ENCODE measurements at places on chromosomes 7 and 10.

DNA sequence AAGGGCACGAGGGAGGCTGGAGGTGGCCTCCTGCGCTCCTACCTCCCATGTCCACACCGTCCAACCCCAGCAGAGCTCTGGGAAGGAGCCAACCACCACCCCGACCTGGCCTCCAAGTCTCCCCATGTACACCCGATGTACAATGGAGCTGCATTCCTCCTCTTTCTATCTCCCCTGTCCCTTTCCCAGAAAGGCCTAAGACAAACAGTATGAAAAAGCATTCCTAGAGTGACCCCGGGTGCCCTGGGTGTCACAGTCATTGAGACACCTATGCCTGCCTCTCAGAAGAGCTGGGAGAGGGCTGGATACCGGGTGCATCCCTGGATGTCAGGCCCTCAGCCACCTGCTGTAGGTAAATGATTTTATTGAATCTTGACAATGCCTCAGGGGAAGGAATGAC is 248.1 kb downstream of the EMX2 start:
- no peak for DNase-seq

DNA sequence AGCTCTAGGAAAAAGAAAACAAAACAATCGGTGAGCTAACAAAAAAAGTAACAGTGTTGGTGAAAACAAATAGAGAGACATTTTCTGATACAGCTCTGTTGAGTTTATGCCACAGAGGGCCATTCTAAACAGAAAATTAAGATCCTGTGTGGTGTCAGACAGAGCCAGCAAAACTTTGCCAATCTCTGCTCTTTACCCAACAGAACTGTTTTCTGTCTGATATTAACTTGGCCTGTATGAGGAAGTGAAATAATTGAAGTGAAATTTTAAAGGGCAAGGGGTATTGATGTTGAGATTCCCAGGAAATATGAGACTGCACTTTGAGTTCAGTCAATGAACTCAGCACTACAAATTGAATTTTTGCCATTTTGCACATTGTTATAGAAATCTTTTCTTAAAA is 101.0 kb downstream of the AOAH start:
- DNase-seq = no peak

DNA sequence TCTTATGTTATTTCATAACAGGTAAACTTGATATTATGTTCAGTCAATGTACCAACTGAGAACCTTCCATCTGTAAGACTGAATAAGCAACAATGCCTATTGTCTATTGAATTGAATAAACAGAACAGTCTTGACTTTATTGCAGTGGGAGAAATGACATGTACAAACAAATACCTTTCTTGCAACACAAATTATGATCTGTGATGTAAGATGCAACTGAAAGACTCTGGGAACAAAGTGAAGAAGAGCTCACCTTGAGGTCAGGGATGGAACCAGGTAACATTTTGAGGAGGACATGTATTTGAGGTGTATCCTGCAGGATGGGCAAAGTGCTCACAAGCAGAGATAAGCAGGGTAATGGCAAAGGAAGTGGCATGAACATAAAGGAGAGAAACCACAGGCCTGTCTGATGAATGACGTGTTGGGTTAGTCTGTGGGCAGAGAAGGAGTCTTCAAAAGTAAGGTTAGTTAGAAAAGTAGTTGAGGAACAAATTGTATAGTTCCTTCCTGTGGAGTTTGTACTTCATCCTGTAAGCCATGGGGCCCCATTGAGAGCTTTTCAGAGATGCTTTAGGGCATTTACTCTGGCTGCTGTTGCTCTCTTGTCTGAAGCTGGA is 9.5 kb downstream of the PNLIPRP3 start:
- no peak for DNase-seq

DNA sequence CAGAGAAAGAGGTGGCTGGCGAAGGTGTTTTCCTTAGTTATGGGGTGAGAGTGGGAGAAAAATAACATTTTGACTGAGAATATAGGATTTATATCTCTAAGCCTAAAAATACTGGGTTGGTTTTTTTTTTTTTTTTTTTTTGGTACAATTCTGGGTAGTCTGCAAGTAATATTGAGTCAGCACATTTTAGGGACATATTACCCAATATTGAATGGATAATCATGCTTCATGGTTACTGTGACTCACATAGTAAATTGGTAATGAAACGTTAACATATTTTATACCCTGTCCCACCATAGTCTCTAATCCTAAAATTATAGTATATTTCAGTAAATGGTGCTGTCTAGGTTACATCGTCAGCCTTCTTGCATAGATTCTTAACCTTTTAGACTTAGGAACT is 91.4 kb downstream of the TPST1 start:
- no peak for DNase-seq

GRCh38 chr7:36677769-36678437 is 46.4 kb downstream of the AOAH start:
- DNase-seq = no peak

DNA sequence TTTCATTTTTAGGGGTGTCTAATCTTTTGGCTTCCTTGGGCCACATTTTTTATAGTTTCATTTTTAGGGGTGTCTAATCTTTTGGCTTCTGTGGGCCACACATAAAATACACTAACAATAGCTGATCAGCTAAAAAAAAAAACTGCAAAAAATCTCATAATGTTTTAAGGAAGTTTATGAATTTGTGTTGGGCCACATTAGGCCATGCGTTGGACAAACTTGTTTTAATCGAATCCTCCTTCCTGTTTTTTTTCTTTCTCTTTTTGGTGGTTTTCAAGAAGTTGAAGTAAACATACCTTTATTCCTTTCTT is 37.4 kb downstream of the ZNRF2 start:
- no peak for DNase-seq

All from tongue (tissue), 3 donors.